ENCODE measurements at places on chromosomes 7 and 10. TPM values are rescaled to one million over a fixed set of nuclear protein-coding genes. Genes with fewer than 3 reads are reported as not detected.

CYP26C1 gene
- 2.1 TPM for total RNA-seq

GPNMB gene
- total RNA-seq = 0.32 TPM

C10orf53 gene
- total RNA-seq = not detected

ZNF716 gene
- total RNA-seq = not detected

WDFY4 gene
- total RNA-seq = 1.5 TPM

SPOCK2 gene
- total RNA-seq = 0.32 TPM

PLEKHS1 gene
- not detected for total RNA-seq

STEAP1 gene
- 7.4 TPM for total RNA-seq

FFAR4 gene
- total RNA-seq = not detected

SGMS1 gene
- 32.5 TPM for total RNA-seq

PHKG1 gene
- total RNA-seq = 0.65 TPM

ABCB4 gene
- 0.32 TPM for total RNA-seq

POLR3A gene
- 12.0 TPM for total RNA-seq

TLX1 gene
- not detected for total RNA-seq

C7orf33 gene
- total RNA-seq = not detected

CXCL12 gene
- total RNA-seq = 17.4 TPM

MLXIPL gene
- total RNA-seq = not detected

RARRES2 gene
- not detected for total RNA-seq

DMTF1 gene
- 142 TPM for total RNA-seq

OPN4 gene
- total RNA-seq = not detected

TMEM196 gene
- total RNA-seq = not detected

SPDYE11 gene
- not detected for total RNA-seq

CLDN3 gene
- total RNA-seq = 2.6 TPM

H2BK1 gene
- total RNA-seq = not detected

PHTF2 gene
- total RNA-seq = 7.0 TPM

BBIP1 gene
- total RNA-seq = 26.7 TPM

ANLN gene
- total RNA-seq = 41.1 TPM

NEUROG3 gene
- not detected for total RNA-seq

NSMCE4A gene
- 46.0 TPM for total RNA-seq

AHR gene
- 82.4 TPM for total RNA-seq

VIPR2 gene
- total RNA-seq = not detected

HGF gene
- 0.82 TPM for total RNA-seq

HTR5A gene
- not detected for total RNA-seq

ADCYAP1R1 gene
- total RNA-seq = not detected

TRIL gene
- 32.7 TPM for total RNA-seq

PYROXD2 gene
- 1.6 TPM for total RNA-seq

BEND7 gene
- 10.0 TPM for total RNA-seq

ANXA8 gene
- total RNA-seq = not detected

FAM170B gene
- not detected for total RNA-seq

SPACDR gene
- 0.32 TPM for total RNA-seq

ATRNL1 gene
- not detected for total RNA-seq

ADAMTS14 gene
- total RNA-seq = under 0.01 TPM

NPC1L1 gene
- total RNA-seq = not detected

CUZD1 gene
- 1.1 TPM for total RNA-seq

UCN3 gene
- total RNA-seq = not detected

FOXI2 gene
- total RNA-seq = not detected

SPDYE6 gene
- total RNA-seq = 0.06 TPM

SLC26A3 gene
- total RNA-seq = not detected

EXOSC1 gene
- total RNA-seq = 26.4 TPM

CDK5 gene
- 16.8 TPM for total RNA-seq
